ENCODE measurements at places on chromosomes 2 and 18.

DNA sequence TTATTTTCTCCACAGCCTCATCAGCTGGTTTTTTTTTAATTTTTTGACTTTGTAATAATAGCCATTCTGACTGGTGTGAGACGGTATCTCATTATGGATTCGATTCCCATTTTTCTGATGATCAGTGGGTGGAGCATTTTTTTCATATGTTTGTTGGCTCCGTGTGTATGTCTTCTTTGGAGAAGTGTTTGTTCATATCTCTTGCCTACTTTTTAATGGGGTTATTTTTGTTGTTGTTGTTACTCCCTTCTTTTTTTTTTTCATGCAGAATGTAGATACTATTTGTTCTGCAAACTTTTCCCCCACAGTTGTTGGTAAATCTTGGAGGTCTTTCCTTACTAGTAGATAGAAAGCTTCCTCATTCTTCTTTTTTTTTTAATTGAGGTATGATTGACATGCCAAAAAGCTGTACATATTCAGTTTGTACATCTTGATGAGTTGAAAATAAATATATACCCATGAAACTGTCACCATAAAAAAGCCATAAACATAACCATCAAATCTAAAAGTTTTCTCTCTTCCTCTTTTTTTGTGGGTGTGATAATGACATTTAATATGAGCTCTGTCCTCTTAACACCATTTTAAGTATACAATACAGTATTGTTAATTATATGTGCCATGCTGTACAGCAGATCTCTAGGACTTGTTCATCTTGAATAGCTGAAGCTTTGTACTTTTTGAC lies 21.8 kb upstream of the NT5DC4 start:
- no peak overlapping the region for H3K4me3 ChIP-seq
- no peaks in the 10 kb centered on the region for H3K36me3 ChIP-seq
- peaks cover 7% of the 10 kb centered on the region for H3K27me3 ChIP-seq
- no peak for DNase-seq
- H3K4me1 ChIP-seq: peaks cover 12% of the 10 kb centered on the region
- H3K27ac ChIP-seq: no peak overlapping the region

- no peak for DNase-seq
- H3K4me1 ChIP-seq: no peaks in the 10 kb centered on the region
- no peaks in the 10 kb centered on the region for H3K27me3 ChIP-seq
- H3K27ac ChIP-seq: no peak overlapping the region
- no peak overlapping the region for H3K4me3 ChIP-seq
Observed at GRCh38 chr2:80092474-80092873, 212.1 kb downstream of the LRRTM1 start.

DNA sequence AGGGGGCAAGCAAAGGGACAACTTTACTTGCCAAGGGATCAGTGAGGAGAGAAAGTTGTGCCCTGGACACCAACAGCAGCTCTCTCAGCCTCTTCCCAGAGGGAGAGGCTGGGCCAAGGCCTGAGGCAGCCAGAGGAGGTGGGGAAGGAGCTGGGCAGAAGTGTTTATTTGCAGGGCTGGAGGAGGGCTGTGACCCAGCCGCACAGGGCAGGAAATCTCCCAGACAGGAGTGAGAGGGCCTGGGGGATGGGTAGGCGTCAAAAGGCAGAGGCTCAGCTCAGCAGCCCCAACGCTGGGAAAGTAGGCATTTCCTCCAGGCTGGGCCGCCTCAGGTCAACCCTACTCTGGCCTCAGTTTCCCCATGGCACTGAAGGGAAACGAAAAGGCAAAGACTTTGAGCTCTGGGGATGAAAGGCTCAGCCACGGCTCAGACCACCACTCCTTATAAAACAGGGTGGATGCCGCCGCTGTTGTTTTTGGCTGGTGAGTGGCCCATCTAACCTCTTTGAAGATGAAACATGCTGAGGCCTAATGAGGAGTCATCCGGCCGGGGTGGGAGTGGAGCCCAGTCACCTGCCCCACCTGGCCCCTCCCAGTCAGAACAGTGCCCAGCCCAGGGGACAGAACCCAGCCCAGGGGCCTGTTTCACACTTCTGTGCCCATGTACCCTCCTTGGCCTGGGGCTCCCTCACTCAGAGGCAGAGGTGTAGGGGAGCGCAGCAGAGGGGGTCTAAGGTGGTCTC lies 21.9 kb upstream of the SEMA4C start:
- no peak overlapping the region for H3K27ac ChIP-seq
- no peaks in the 10 kb centered on the region for H3K36me3 ChIP-seq
- no peaks in the 10 kb centered on the region for H3K27me3 ChIP-seq
- H3K4me1 ChIP-seq: peaks cover 29% of the 10 kb centered on the region

- H3K27ac ChIP-seq: no peak overlapping the region
- H3K27me3 ChIP-seq: peaks cover 9% of the 10 kb centered on the region
- no peaks in the 10 kb centered on the region for H3K36me3 ChIP-seq
- H3K4me3 ChIP-seq: no peak overlapping the region
- DNase-seq: no peak
- H3K4me1 ChIP-seq: peaks cover 7% of the 10 kb centered on the region
Observed at GRCh38 chr2:8447610-8448221, 234.1 kb upstream of the ID2 start.

GRCh38 chr2:235026649-235027557 lies 75.1 kb downstream of the SH3BP4 start:
- no peak overlapping the region for H3K4me3 ChIP-seq
- peaks cover 2% of the 10 kb centered on the region for H3K27me3 ChIP-seq
- no peaks in the 10 kb centered on the region for H3K4me1 ChIP-seq
- H3K27ac ChIP-seq: no peak overlapping the region
- H3K36me3 ChIP-seq: no peaks in the 10 kb centered on the region

- no peaks in the 10 kb centered on the region for H3K4me1 ChIP-seq
- DNase-seq: no peak
- no peaks in the 10 kb centered on the region for H3K27me3 ChIP-seq
- no peaks in the 10 kb centered on the region for H3K36me3 ChIP-seq
Observed at GRCh38 chr2:202486351-202486750, 110.2 kb downstream of the BMPR2 start.

DNA sequence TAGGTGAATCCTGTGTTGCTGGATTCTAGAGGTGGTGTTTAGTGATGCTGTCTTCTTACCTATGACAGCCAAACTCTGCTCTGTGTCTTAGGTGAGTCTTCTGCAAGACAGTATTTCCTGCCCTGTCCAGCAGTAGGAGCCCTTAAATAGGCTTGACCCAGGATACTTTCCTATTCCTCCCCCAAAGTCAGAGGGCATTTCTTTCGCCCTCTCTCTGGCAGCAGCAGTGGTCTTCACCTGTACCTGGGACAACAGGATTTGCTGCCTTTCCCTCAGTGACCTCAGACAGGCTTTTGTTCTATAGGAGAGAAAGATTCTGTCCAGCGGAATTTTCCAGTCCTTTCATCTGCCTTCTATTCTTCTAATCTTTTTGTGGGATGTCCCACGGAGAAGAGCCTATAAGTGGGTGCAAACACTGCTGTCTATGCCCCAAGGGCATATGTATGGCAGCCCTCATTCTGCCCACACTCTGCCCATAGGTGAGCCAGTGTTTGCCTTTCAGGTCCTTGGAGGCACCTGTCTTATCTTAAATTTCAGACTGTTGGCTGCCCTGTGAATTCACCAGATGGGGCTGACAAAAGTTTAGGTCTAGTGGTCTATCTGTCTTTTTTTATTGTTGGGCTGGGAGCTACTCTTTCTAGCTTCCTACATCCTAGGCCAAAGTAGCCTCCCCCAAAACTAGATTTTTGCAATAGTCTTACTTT lies 177.3 kb upstream of the SPOPL start:
- no peaks in the 10 kb centered on the region for H3K36me3 ChIP-seq
- no peak overlapping the region for H3K27ac ChIP-seq
- no peaks in the 10 kb centered on the region for H3K4me1 ChIP-seq
- no peak overlapping the region for H3K4me3 ChIP-seq
- peaks cover 2% of the 10 kb centered on the region for H3K27me3 ChIP-seq
- DNase-seq: no peak

GRCh38 chr2:145599756-145600155 lies 1079.8 kb upstream of the ZEB2 start:
- no peak overlapping the region for H3K4me3 ChIP-seq
- H3K27ac ChIP-seq: no peak overlapping the region
- DNase-seq: no peak

- peaks cover 80% of the 10 kb centered on the region for H3K27me3 ChIP-seq
- peaks cover 32% of the 10 kb centered on the region for H3K4me1 ChIP-seq
- H3K27ac ChIP-seq: no peak overlapping the region
Observed at GRCh38 chr2:72915907-72916742, 1.2 kb upstream of the EMX1 start.

- H3K27ac ChIP-seq: no peak overlapping the region
- no peak overlapping the region for H3K4me3 ChIP-seq
- H3K27me3 ChIP-seq: peaks cover 18% of the 10 kb centered on the region
Observed at GRCh38 chr2:236608188-236608525, 38.5 kb downstream of the ACKR3 start.

DNA sequence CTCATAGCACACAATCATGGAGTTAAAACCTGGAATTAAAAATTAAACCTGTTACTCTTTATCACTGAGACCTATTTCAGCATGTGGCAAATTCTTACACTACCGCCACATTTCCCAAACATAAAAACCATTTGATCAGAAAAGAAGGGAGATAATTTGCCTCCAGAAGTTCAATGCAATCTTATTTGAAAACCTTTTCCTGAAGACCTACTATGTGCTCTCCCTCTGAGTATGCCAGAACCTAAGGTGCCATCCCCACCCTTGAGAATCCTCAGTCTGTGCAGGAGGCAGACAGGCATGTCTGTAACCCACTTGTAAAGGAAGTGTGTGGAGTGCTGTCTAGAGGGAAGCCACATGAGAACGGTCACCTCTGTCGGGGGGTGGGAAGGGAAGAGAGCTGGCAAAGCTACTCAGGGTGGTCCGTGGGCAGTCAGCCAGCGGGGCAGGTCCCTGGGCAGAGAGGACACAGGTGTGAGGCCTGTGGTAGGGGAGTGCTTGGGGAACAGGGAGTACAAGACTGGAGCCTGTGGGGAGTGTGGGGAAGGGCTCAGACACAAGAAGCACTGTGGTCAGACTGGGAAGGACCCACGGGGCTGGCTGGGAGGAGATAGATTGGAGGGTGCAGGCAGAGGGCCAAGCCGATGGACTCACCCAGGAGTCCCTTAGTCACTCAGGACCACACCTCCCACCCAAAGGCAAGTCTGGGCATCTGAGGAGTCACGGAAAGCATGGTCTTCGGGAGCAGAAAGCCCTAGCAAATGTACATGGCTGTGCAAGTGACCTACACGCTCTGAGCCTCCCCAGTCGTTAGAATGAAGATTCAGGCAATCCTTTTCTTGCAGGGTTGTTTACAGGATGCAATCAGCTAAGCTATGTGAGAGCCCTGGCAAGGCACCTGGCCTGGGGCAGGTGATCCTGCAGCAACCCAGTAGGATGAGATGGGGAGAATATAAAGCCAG lies 22.8 kb downstream of the CRACDL start:
- no peak for DNase-seq
- H3K27me3 ChIP-seq: peaks cover 17% of the 10 kb centered on the region
- no peaks in the 10 kb centered on the region for H3K36me3 ChIP-seq
- H3K4me1 ChIP-seq: peaks cover 35% of the 10 kb centered on the region
- H3K4me3 ChIP-seq: no peak overlapping the region

All from activated naive CD8-positive, alpha-beta T cell treated with anti-CD3 and anti-CD28 coated beads, Interleukin-2, amount 50 U/mL, for 24 hours (primary cell).